ENCODE measurements at places on chromosomes 16 and 17.

DNA sequence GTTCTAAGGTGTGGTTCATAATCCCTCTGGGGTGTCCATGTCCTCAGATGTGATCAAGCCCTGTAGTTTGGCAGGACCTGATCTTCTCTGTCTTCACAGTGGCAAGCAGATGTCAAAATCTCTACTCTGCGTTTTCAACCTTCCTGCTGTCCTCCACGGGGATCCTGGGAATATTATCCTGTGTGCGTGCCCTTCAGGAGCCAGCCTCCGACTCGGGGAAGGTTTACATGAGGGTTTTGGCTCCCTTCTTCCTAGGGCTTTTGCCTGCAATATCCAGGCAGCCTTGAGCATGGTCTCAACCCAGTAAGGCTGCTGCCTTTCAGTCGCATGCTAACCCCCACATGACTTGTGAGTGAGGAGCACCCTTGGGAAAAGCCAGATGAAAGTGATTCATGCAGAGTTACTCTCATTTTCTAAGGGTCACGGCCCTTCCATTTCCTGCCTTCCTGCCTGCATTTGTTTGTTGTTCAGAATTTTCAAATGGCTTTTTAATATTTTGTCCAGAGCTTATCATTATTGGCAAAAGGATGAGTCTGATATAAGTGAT is 202.2 kb upstream of the CHMP6 start:
- DNase-seq: no peak

DNA sequence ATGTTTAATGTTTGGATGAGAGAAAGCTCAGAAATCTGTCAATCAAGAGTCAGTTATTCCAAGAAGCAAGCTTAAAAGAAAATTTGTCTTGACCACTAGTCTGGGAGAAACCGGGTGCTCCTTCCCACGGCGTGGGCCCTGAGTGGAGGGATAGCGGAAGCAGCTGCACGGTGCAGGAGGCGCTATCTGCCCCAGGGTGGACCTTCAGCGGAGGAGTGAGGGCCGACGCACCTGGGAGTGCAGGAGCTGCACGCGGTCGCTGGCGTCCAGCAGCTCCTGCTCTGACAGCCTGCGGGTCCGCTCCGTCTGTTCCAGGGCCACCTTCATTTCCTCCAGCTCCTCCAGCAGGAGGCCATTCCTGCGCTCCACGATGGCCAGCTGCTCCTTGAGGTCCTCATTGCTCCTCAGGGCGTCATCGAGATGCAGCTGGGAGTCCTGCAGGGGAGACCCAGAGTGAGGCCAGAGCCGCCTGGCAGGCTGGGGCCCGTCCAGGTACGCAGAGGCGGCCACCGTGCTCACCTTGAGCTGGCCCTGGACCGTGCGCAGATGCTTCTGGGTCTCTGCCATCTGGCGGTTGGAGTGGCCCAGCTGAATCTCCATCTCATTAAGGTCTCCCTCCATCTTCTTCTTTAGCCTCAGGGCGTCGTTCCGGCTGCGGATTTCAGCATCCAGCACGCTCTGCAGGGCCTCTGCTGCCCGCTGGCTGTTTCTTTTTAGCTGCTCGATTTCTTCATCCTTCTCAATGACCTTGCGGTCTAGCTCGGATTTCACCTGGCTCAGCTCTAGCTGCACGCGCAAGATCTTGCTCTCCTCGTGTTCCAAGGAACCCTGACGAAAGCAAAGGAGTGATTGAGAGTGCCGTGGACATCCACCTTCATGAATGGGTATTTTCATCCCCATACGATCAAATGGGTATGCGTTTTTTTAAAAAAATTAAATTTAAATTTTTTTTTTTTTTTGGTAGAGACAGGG is 63.5 kb downstream of the MYH13 start:
- no peak for DNase-seq

- DNase-seq: no peak
Observed at GRCh38 chr16:66502020-66502913, 47.7 kb downstream of the TK2 start.

DNA sequence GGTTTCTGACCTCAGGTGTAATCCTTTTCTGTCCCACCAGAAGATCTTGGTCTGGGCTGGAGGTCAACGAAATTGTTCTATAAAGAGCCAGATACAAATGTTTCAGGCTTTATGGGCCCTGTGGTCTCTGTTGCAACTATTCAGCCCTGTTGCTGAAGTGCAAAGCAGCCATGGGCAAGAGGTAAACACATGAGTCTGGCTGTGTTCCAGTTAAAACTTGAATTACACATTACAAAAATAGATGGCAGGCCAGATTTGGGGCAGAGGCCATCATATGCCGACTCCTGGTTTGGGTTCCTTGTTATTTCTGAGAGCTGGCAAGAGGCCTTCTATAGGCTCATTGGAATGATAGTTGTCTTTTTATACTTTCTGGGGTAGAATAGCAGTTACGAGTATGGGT is 114.4 kb downstream of the SDR42E1 start:
- no peak for DNase-seq

DNA sequence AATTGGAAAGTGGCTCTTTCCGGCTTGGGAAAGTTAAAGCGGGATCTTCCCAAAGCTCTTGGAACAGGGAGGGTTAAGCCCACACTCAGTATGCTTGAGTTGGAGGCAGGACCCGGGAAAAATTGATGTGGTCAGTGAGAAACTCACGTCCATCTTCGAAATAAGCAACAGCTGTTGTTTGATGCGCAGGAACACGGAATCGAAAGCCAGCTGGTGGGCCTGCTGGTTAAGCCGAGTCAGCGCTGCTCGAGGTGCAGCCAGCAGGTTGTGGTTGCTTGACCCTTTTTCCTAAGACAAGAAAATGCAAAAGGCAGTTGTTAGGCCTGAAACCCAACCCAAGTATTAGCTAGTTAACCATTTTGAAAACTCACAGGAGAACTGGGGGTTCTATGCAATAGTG is 49.4 kb downstream of the COG7 start:
- no peak for DNase-seq

- no peak for DNase-seq
Observed at GRCh38 chr17:3771140-3771539, 29.8 kb downstream of the ITGAE start.

GRCh38 chr17:72726936-72727335 is 365.6 kb downstream of the SLC39A11 start:
- no peak for DNase-seq

DNA sequence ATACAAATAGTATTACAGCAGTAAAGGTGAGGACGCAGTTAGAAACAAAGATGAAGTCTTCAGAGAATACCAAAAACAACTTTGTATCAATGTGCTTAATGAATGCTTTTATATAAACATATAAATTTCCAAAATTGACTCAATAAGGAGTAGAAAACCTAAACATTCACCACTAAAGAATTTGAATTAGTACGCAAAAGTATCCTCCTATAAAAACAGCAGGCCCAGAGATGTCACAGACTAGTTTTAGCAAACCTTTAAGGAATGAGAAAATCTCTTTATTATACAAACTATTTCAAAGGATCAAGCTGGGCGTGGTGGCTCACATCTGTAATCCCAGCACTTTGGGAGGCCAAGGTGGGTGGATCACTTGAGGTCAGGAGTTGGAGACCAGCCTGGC is 86.2 kb downstream of the OR1D5 start:
- no peak for DNase-seq

GRCh38 chr16:2476741-2477140 is 1.8 kb downstream of the TBC1D24 start:
- DNase-seq: no peak

DNA sequence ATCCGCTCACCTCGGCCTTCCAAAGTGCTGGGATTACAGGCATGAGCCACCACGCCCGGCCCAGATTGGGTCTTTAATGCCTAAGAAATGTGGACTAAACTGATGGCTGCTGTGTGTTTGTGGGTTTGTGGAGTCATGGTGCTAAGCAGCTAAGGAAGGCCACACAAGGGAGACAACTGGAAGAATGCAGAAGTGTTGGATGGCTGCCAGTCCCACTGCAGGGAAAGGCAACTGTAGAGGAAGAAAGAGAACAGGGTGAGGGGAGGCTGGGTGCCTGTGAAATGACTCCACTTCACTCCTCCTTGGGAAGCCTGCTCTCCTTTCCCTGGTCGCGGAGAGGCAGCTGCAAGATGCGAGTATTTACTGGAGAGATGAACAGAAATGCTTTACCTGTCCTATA is 23.5 kb upstream of the SIAH1 start:
- DNase-seq: no peak

- DNase-seq: no peak
Observed at GRCh38 chr17:4064366-4064765, 78.5 kb downstream of the ZZEF1 start.

- no peak for DNase-seq
Observed at GRCh38 chr17:12979246-12979645, 38.6 kb downstream of the ELAC2 start.

GRCh38 chr16:30903596-30903995 is 7.2 kb downstream of the CTF1 start:
- DNase-seq: no peak

GRCh38 chr17:64255764-64256163 is 7.3 kb downstream of the TEX2 start:
- no peak for DNase-seq

DNA sequence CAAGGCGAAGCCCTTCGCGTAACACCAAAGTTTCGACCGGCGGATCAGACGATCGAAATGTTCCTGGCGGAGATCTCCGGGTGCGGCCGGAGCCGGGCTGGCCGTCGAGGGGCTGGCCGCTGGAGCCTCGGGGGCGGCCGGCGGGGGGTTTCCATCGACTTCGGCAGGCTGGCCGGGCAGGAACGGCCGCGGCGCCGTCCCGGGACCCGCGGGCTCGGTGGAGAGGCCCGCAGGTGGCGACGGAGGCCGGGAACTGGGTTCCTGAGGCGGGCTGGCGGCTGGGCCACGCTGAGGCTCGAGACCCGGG is 1.1 kb downstream of the EPOP start:
- no peak for DNase-seq

GRCh38 chr17:21193031-21193430 is 20.9 kb downstream of the TMEM11 start:
- no peak for DNase-seq

GRCh38 chr17:83170571-83171260 is 91.3 kb downstream of the METRNL start:
- no peak for DNase-seq

GRCh38 chr17:57569853-57570252 is 175.2 kb downstream of the CCDC182 start:
- DNase-seq: no peak

GRCh38 chr16:3029491-3030221 is 5.8 kb downstream of the THOC6 start:
- DNase-seq: no peak

GRCh38 chr17:31224366-31224765 is 72.7 kb downstream of the OMG start:
- DNase-seq: no peak

DNA sequence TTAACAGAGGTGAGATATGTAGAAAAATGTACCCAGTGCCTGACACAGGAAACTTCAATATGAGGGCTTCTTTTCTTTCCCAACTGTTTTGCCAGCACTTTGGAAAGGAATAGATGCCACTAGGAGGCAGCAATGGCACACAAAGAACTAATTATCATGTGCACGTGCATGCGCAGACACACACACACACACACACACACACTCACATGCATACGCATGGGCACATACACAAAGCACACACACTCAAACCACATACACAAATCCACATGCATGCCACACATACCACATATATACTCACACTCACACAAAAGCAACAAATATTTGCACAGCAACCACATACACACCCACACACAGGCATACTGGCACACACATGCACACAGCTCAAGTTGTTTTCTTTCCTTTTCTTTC is 8.8 kb upstream of the CEP112 start:
- no peak for DNase-seq

GRCh38 chr17:38333635-38334295 is 10.0 kb downstream of the GPR179 start:
- no peak for DNase-seq

- no peak for DNase-seq
Observed at GRCh38 chr16:17370731-17371285, 100.0 kb downstream of the XYLT1 start.

- no peak for DNase-seq
Observed at GRCh38 chr16:53912155-53912554, 208.2 kb downstream of the FTO start.

- DNase-seq: no peak
Observed at GRCh38 chr16:67846063-67846319, 742 bp upstream of the NUTF2 start.

- DNase-seq: no peak
Observed at GRCh38 chr16:526181-527014, 1.1 kb upstream of the CAPN15 start.

DNA sequence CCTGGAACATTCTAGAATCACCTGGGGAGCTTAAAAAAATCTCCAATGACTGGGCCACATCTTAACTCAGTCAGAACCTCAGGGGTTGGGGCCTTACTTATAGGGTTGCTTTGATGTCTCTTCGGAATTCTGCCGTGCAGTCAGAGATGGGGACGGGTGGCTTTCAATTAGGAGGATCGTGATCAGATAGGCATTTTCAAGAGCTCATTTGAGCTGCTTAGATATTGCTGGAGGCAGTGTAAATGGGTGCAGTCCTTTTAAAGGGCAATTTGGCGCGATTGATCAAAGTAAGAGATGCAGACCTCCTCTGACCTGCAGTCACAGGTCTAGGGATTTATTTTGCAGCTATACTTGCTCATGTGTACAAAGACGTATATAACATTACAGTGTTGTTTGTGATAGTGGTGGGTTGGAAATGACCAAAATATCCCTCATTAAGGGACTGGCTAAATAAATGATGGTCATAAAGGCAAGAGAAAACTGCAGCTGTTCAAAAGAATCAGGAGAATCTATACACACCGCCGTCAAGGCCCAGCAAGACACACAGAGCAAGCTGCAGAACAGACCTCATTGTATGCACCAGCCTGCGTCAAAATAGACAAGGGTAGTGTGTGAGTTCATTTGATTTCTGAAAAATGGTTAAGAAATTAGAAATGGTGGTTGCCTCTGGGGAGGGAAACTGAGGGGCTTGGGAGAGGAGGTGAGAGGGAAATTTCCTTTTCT is 6.3 kb upstream of the KCNG4 start:
- no peak for DNase-seq

GRCh38 chr16:64478252-64478906 is 643.5 kb downstream of the CDH11 start:
- DNase-seq: no peak

DNA sequence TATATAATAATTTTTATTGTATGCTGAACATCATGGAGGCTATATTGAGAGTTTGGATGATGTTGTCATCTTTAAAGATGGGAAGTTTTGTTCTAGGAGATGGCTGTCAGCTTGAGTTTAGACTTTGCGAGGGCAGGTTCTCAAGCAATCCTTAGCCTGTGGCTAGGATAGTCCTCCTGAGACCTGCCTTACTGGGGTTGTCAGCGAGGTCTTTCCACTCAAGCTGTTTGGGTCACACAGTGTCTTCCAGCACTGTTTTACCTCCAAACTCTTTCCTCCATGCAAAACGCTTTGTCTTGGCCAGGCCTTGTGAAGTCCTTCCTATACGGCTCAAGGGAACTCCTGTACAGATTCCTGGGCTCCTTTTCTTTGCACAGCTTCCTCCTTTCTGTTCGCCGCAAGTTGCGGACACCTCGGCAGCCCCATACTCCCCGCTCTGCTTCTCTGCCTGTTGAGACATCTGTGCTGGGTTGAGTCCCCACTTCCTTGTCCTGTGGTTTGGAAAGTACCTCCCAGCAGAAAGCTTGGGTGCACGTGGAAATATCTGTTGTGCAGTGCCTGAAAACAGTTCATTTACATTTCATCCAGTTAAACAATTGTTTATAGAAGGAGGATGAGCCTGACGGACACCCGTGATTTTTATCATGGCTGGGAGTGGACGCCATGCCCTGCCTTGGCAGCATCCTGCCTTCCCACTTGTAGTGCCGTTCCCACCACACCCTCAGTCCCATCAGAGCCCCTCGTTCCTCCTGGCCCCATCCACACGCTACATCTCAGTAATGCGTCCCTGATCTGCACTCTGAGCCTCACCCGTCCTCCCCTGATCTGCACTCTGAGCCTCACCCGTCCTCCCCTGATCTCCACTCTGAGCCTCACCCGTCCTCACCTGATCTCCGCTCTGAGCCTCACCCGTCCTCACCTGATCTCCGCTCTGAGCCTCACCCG is 55.0 kb upstream of the CBFA2T3 start:
- no peak for DNase-seq
